ENCODE measurements at places on chromosomes 7 and 10.

GRCh38 chr7:153530441-153530840, 521.8 kb upstream of the DPP6 start:
- no peak for DNase-seq

GRCh38 chr7:33418251-33418701, 288.9 kb downstream of the BBS9 start:
- no peak for DNase-seq

- no peak for DNase-seq
Observed at GRCh38 chr10:30364345-30365268, 15.5 kb upstream of the MTPAP start.

DNA sequence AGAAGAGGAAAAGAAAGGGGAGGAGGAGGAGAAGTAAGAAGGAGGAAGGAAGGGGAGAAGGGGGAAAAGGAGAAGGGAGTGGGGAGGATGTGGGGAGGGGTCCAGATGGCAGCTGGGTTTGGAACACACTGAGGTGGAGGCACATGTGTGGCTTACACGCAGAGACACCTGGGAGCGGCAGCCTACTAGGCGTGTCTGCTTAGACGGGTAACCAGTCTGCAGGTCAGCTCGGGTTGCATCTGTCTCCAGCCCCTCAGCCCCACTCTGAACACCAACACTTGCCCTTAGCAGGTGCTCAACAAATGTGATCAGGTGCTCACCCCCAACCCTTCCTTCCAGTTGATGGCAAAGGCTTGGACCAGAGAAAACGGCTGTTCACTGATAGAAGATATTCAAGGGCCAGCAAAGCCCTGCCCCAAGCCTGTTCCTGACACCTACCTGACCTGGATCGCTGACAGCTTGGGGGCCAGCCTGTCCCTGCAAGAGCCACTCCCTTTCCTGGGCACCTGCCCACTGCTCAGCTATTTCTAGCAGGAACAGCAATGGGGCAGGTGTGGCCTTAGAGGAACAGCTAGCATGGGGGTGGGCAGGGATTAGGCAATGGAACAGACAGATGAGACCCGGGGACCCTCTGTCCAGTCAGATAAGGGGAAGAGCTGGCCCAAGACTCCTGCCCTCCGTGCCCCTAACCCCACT, 70.5 kb downstream of the SH3PXD2A start:
- no peak for DNase-seq

- DNase-seq, result no peak
Observed at GRCh38 chr10:17229717-17229966, 1.6 kb downstream of the VIM start.
